ENCODE measurements at places on chromosomes 3 and 15.

GRCh38 chr15:40493089-40493840, 22.5 kb downstream of the CHST14 start:
- no peak for DNase-seq

DNA sequence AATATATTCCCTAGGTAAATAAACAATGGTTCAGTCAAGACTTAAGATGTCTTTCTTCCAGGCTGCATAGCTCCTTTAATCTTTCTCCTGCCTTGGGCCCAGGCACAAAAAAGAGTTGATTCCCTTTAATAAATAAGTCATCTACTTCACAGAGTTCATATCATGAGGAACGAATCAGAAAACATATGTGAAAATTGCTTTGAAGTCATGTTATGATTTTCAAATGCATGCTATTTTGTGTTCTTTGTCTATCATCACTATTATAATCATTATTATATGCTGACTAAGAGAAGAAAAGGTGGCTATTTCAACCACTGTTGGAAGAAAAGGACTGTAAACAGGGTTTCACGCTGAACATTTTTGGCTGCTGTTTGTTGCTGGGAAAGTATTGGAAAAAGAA, 70.4 kb downstream of the LSAMP start:
- no peak for DNase-seq

DNA sequence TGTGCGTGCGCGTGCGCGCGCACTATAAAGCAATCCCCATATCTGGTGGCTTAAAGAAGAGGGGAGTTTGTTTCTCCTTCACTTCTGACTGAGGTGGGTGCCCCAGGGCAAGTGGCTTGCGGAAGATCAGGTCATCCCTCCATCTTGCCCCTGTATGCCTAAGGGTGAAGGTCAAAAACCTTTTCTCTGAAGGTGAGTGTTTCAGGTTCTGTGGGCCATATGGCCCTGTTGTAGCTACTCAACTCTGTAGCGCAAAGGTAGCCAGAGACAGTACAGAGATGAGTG, 5.5 kb downstream of the ABTB1 start:
- no peak for DNase-seq

- no peak for DNase-seq
Observed at GRCh38 chr3:100386437-100387074, 14.3 kb downstream of the TOMM70 start.

DNA sequence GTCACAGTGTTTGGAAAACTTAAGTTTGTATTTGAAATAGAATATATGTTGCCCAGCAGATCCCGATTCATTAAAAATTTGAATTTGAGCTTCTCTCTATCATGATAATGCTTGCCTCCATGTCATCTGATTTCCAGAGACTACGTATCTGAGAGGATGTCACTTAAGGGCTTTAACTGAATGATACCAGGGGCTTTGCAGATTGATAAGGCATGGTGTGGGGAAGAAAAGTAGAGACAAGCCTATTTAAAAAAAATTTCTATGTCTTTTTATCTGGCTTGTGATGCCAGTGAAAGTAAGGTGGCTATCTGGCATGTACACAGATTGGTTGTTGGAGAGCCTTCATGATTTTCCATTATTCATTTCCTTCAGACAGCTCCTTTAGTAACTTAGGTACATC, 72.7 kb downstream of the UBE2E2 start:
- DNase-seq, result no peak

DNA sequence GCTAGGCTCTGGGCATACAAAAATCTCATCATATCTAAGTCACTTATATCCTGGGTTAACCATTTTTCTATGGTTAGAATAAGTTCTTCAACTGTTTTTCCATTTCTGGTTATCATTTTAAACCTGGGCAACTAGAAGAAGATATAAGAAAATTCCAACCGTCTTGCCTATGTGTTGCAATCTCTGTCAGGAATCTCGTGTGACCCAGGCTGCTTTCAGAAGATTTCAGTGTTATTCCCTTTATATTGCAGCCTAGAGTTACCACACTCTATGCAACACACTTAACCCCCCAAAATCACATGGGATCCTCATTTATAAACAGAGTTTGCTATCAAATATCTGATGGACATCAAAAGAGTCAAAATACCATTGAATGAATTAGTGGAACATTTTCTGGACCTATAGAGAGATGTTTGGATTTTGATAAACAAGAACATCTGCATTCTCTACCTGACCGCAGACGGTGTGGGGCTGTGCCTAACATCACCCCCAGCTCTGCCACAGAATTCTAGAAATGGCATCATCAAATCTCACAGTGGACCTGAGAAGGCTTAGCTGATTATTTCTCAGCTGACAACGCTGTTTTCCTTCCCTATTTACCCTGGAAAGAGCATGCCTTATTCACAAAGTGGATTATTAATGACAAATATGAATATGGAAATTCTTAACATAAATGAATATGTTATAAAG, 515.7 kb downstream of the NTRK3 start:
- no peak for DNase-seq

- no peak for DNase-seq
Observed at GRCh38 chr15:68207176-68207935, 2.2 kb upstream of the CALML4 start.

GRCh38 chr15:70274908-70275307, 177.2 kb upstream of the TLE3 start:
- no peak for DNase-seq

DNA sequence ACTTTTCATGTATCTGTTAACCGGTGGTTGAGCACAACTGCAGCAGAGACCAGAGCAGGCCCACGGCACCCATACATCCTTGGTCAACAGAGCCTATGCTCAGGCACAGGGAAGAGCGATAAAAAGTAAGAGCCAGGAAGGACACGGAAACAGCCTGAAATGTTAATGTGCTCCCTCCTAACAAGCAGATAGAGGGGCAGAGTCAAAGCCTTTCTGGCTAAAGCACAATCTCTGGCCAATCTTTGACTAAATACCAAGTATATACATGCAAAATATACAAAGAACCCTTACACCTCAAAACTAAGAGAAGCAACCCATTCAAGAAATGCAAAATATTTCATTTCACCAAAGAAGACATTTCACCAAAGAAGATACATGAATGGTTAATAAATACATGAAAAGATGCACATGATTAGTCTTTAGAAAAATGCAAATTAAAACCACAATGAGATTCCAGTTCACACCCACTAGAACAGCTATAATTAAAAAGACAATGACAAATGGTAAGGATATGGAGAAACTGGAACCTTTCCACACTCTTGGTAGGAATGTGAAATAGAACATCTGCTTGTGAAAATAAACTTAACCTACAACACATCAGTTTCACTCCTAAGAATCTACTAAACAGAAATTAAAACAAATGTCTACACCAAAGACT, 88.0 kb downstream of the OSBPL10 start:
- no peak for DNase-seq
